ENCODE measurements at places on chromosomes 2 and 18. TPM values are rescaled to one million over a fixed set of nuclear protein-coding genes. Genes with fewer than 3 reads are reported as not detected.
A peak's percentile ranks its signal among the peaks of the same experiment; 100 is the strongest.

DNA sequence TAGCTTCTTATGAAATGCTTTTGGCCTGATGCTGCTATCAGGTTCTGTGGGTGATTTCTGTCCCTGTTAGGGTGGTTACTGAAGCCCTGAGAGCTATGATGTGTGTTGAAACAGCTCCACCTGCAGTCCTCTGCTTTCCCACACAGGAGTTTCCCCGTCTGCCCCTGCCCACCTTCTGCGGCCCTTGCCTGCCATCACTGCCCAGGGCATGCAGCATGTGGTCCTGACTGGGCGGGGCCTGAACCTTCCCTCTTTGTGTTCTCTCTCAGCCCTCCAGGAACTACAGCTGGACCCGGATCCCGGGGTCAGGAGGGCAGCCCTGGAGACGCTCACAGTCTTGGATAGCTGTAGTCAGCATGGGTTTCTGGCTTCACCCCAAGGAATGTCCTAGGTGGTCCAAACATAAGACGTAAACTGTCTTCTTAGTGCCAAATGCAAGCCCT lies 21.4 kb downstream of the HJURP start:
- DNase-seq: peak; percentile 21

DNA sequence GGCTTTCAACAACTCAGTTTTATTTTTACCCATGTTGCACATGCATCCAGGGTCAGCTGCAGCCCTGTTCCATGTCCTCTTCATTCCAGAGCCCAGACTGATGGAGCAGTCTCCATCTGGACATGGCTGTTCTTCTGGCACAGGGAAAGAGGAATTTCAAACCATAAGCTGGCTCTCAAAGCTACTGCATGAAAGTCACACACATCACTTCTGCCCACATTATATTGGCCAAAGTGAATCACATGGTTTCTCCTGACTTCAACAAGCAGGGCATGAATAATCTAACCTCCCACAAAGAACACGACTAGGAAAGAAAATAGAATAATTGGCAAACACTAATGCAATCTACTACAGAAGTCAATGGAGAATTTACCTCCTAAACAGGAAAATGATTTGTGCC lies 94.2 kb downstream of the FTCDNL1 start:
- DNase-seq: no peak

- no peak for DNase-seq
These were observed 14.2 kb downstream of the KLHL41 start for GRCh38 chr2:169523681-169524080.

The LIMS3 gene
- total RNA-seq: not detected

All from umbilical cord (tissue), 2 donors.